ENCODE measurements at places on chromosomes 12 and 14. TPM values are rescaled to one million over a fixed set of nuclear protein-coding genes. Genes with fewer than 3 reads are reported as not detected.

- DNase-seq = peak; percentile 80
Measured at GRCh38 chr12:52390739-52391617, 5.5 kb upstream of the KRT84 start.

DNA sequence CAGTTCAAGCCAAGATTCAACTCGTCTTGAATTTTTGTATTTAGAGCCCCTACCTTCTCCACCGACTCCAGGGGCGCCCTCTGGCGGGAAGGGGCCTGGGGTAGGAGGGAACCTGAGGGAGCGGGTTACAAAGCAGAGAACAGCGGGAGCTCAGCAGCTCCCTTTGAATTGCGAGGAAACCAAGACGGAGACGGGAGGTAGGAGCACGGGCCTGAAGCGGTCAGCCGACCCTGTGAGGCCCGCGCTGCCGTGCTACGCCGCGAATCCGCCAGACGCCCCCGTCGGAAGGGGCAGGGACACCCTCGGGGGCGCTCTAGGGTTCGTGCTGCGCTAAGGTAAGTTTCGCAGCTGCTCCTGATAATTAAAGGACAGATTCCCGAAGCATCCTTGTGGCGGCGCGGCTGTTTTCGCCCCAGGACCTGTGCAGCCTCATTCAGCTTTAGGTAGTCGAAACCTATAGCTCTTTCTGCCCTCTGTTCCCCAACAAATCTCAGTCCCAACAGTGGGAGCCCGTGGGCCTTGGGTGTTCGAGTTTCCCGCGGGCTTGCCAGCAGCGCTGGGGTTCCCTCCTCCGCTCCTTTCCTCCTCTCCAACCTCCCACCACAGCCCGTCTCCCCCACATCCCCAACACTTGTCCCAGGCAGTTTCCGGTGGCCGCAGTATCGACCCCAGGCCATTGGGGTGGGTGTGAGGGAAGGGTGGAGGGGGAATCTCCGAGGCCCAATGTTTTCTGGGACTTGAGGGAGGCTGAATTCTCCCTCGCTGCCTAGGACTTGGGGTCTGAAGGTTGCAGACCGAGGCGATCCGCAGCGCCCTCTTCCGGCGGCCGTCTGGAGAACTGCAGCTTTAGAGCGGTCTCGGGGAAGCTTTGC lies 5.1 kb upstream of the NKX2-1 start:
- DNase-seq = peak; percentile 90

HOXC12 gene
- not detected for total RNA-seq

- DNase-seq = no peak
Measured at GRCh38 chr14:59221568-59221967, 33.1 kb downstream of the DAAM1 start.

DNA sequence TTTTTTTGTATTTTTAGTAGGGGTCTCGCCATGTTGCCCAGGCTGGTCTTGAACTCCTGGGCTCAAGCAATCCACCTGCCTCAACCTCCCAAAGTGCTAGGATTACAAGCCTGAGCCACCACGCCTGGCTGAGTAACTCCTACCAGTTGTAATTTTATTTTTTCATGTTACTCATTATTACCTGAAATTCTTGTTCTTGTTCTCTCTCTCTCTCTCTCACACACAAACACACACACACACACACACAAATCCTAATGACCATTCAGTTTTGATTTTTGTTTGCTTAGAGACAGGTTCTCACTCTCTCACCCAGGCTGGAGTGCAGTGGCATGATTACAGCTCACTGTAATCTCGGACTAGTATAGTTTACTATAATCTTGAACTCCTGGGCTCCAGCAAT lies 30.2 kb downstream of the DNAL1 start:
- DNase-seq = no peak

DNA sequence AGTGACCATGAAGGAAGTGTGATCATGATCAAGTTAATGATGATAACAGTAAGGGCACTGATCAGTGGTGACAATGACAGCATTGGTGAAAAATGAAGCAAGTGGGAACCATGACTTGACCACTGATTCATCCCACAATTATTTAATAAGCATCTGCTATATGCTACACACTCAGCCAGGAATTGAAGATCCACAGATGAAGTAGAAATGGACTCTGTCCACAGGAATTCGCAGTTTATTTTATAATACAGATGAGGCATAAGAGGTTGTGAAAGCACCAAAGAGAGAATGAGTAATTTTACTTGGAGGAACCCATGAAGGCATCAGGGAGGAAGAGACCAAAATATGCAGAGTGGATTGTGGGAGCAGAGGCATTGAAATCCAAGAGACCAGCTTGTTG lies 33.8 kb upstream of the SMUG1 start:
- DNase-seq = no peak

C12orf76 gene
- 9.7 TPM for total RNA-seq

GRCh38 chr12:12560587-12561370 lies 1.9 kb downstream of the DUSP16 start:
- no peak for DNase-seq

DNA sequence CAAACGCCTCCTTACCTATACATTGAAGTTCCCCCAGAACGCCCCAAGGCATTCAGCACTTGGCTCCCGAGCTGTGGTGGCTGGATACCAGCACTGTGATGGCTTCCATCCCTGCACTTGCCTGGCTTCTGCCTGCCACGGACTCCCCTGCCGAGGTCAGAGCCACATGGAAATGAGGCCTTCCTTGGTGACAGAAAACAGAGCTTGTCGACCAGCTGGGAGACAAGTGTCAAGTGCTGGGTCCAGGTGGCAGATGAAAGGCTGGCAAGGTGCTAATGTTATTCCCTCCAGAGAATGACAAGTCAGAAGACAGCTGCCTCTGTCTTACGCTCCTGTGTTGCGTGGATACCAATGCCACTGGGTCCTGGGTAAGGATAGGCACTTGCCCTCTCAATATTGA lies 26.2 kb upstream of the GNG2 start:
- DNase-seq = no peak

SAMD15 gene
- 1.1 TPM for total RNA-seq

GRCh38 chr14:105927096-105928060 lies 401.0 kb downstream of the TMEM121 start:
- DNase-seq = no peak

GRCh38 chr14:103391048-103391447 lies 5.8 kb downstream of the MARK3 start:
- no peak for DNase-seq

GRCh38 chr14:55450987-55451386 lies 10.6 kb upstream of the TBPL2 start:
- no peak for DNase-seq

MYO1H gene
- 0.11 TPM for total RNA-seq

DNAJC22 gene
- total RNA-seq = 3.2 TPM

PCED1B gene
- total RNA-seq = 3.3 TPM

DNA sequence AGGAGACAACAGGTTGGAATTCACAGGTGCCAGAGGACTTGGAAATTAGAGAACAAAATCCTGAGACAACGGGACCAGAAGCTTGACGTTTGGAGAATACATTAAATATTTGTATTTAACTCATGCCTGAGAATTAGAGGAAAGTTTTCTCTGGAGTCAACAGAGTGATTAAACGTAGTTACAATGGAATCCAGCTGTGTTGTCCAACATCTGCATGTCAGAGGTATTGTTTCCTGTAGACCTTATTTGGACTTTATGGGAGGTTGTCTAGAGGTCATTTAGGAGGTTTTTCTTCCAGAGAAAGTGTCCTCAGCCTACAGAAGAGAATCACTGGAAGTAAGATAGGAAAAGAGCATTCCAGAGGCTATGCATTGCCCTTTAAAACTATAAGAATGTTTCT lies 45.1 kb upstream of the RERGL start:
- no peak for DNase-seq

KCNJ8 gene
- 0.15 TPM for total RNA-seq

KHNYN gene
- total RNA-seq = 30.0 TPM

- DNase-seq = no peak
Measured at GRCh38 chr12:90090929-90091651, 382.5 kb upstream of the ATP2B1 start.

PLBD1 gene
- total RNA-seq = 15.2 TPM

DAO gene
- not detected for total RNA-seq

- DNase-seq = no peak
Measured at GRCh38 chr12:28191051-28192048, 1.1 kb downstream of the CCDC91 start.

All from H9 (cell line).